BJ (cell line): ENCODE measurements at places on chromosomes 7 and 10. TPM values are rescaled to one million over a fixed set of nuclear protein-coding genes. Genes with fewer than 3 reads are reported as not detected.

LRWD1 gene
- polyA plus RNA-seq = 8.2 and 15.1 TPM in 2 replicates

KCND2 gene
- polyA plus RNA-seq = not detected in 2 replicates

RSPH10B gene
- polyA plus RNA-seq = not detected in 2 replicates

TMEM248 gene
- 169 and 281 TPM in 2 replicates for polyA plus RNA-seq

SYT15B gene
- polyA plus RNA-seq = 0.85 and 2.0 TPM in 2 replicates

SPDYE8 gene
- polyA plus RNA-seq = not detected in 2 replicates

SLIT1 gene
- polyA plus RNA-seq = 0.01 and 0.02 TPM in 2 replicates

ELFN1 gene
- polyA plus RNA-seq = 0.99 and 1.7 TPM in 2 replicates

CALHM3 gene
- 0.09 TPM in 1 of 2 replicates, not detected in the other for polyA plus RNA-seq

TEX36 gene
- polyA plus RNA-seq = 0.11 TPM in 1 of 2 replicates, not detected in the other

ZDHHC6 gene
- 16.1 and 31.1 TPM in 2 replicates for polyA plus RNA-seq

SLC37A3 gene
- 35.2 and 40.2 TPM in 2 replicates for polyA plus RNA-seq

GRCh38 chr7:69911337-69911736 is 313.1 kb downstream of the AUTS2 start:
- DNase-seq = no peak

DNA sequence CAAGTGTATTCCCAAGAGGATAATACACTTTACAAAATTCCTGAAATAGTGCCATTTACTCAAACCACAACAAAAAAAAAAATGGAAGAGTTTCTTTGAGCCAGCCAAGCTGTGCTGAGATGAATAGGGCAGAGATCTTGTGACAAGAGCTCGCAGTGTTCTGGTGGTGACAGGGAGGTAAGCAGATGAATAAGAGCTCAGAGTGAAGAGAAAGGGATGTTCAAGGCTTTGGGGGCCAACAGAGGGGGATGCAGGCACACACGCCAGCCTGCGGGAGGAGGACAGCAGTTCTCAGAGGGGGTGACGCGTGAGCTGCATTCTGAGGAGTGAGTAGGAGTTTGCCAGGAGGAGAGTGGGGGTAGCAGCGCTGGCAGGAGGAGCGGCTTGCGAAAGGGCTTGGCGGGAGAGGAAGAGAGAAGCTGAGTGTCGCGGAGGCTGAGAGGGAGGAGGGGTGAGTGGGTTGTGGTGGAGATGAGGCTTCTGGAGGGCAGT is 194.4 kb upstream of the IMMP2L start:
- DNase-seq = no peak

GRCh38 chr10:29826801-29827450 is 192.2 kb upstream of the SVIL start:
- no peak for DNase-seq

- DNase-seq = no peak
Observed at GRCh38 chr10:107915215-107915610, 750.7 kb upstream of the SORCS1 start.

- no peak for DNase-seq
Observed at GRCh38 chr7:148893071-148893470, 9.0 kb upstream of the EZH2 start.

GRCh38 chr7:135342887-135343286 is 109.2 kb downstream of the STRA8 start:
- no peak for DNase-seq

DNA sequence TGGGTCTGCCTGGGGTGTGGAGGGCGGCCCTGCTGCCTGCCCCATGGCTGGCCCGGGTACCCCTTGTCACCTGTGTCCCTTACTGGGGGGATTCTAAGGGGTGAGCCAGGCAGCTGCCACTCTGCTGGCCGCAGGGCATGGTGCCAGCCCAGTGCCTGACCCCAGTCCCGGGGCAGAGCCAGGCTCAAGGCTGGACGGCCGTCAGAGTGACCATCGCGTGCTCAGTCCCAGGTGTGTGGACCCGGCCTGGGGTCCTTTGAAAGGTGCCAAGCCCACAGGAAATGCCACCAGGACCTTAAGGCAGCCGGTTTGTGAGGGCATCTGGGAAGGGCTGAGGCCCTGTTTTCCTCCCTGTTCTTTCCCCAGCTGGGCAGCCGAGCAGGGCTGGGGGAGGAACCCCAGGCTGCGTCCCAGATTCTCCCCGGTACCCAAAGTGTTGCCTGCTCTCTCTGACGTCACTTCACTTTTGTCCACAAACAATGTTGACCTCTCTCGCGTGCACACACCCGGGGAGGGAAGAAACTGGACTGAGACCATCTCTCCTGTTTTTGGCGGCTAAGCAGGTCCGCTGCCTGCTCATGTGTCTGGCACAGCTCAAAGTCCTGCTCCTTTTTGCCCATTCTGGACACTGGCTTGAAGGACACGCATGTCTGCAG is 37.6 kb downstream of the PAPOLB start:
- no peak for DNase-seq

- DNase-seq = no peak
Observed at GRCh38 chr10:21297603-21298383, 227.7 kb downstream of the SKIDA1 start.

DNA sequence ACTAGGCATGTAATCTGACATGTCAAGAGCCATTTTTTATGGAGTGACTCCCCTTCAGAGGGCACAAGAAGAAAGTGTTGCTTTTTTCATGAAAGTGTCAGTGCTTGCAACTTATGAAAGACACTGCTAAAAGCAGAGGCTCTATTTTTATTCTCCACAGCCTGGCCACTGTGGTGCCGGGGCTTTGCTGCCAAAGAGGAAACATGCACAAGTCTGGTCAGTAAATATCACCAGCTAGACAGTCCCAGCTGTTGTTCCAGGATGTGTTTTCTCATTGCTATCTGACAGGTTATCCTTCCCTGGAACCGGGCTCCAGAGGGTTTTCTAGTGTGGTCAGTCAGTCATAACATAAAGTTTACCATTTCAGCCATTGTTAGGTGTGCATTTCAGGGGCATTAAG is 180.7 kb upstream of the PITRM1 start:
- no peak for DNase-seq

DNA sequence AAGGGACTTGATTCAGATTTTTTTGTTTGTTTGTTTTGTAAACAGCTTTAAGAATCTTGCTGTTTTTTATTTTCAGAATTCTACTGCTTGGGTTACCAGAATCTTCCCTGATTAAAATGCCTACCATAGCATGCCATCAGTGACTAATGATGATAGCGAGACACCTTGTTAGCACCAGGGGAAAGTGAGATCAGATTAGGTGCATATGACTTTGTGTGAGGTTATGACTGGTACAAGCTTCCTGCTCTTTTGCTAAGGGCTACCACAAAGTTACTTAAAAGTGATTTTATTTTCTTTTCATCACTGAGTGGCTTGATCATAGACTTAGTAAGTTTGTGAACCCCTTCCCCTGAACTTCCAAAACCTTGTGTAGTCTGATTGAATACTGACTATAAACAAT is 93.5 kb downstream of the SND1 start:
- DNase-seq = no peak

GRCh38 chr7:121301446-121302213 is 27.2 kb upstream of the WNT16 start:
- DNase-seq = no peak

GRCh38 chr10:107727767-107728317 is 563.3 kb upstream of the SORCS1 start:
- DNase-seq = no peak

- no peak for DNase-seq
Observed at GRCh38 chr10:114188001-114188400, 8.8 kb downstream of the TDRD1 start.

GRCh38 chr7:131652934-131653333 is 96.5 kb upstream of the PODXL start:
- DNase-seq = no peak

DNA sequence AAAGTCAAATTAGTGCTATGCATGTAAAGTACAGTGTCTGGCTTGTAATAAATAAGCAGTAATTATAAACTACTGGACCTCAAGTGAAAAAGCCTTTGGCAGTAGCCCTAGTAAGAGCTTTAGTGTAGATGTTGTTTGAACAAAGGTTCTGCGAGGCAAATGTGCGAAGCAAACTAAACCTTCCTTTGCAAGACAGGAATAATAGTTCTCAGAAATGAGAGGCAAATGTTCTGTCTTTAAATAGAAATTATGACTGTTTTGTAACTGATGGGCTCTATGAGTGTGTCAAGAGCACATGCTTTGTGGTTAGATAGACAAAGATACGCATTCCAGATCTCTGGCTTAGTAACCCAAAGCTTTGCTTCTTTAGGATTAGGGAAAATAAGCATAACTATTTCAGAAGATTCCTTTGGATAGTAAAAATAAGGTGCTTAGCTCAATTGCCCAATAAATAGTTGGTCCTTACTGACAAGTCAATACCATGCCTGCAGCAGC is 169.2 kb upstream of the CDC14C start:
- DNase-seq = no peak

DNA sequence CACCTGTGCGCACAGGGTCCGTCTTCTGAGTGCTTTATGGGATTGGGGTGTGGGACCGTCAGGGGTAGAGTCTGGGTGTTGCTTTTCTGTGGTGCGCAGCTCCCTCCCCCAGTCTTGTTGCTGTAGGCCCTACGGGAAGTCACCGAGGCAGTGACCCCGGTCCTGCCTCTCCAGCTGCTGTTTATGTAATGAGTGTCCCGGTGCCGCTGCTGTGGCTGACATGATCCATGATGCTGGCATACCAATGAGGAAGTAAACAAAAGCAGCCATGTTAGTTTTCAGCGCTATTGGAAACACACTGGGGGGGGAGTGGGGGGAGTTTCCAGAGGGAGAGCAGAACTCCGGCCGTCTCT is 1.1 kb downstream of the TRIM8 start:
- DNase-seq = no peak

- DNase-seq = no peak
Observed at GRCh38 chr10:104011904-104012303, 45.0 kb downstream of the SLK start.
